ENCODE measurements at places on chromosomes 16 and 17.

GRCh38 chr17:39450051-39450450 lies 1.0 kb downstream of the MED1 start:
- DNase-seq: no peak

DNA sequence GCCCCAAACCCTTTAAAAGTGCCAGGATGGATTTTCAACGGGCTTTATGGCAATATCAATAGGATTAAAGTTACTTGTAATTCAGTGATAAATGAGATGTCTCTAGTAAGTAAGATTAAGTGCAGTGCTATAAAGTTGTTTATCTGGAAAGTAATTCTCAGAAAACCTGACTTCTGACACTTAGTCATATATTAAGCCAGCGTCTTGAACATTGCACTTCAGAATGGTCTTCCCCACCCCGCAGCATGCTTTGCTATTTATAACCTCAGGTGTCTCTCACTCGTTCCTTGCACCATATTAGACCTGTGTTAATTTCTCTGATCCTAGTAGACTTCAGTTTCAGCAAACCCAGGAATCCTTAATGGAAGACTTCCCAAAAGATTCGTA lies 2.1 kb upstream of the MAF start:
- no peak for DNase-seq

DNA sequence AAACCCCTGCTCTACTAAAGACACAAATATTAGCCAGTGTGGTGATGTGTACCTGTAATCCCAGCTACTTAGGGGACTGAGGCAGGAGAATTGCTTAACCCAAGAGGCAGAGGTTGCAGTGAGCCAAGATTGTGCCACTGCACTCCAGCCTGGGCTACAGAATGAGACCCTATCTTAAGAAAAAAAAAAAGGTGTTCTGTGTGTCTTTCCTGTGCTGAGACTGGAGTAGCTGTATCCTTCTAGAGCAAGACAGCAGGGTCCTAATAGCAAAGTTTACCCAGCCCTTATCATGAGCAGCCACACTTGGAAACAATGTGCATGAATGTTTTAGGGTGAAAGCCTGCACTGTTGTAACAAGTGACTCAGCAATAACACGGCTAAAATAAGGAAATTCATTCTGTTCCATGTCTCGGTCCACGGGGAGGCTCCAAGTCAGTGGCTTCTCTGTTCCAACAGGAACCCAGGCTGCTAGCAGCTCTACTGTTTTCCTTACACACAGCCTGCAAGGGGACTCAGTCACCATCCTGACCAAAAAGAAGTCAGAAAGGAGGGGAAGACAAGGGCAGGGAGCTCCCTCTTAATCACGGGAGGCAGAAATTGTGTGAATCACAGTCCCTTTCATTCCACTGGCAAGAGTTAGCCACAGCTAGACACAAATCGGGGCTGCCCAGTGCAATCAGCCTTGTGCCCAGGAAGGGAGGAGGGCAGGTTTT lies 7.1 kb upstream of the SLC5A11 start:
- no peak for DNase-seq

GRCh38 chr16:318628-319027 lies 33.9 kb downstream of the AXIN1 start:
- no peak for DNase-seq

GRCh38 chr16:30474074-30474452 lies 1.5 kb downstream of the ITGAL start:
- no peak for DNase-seq

DNA sequence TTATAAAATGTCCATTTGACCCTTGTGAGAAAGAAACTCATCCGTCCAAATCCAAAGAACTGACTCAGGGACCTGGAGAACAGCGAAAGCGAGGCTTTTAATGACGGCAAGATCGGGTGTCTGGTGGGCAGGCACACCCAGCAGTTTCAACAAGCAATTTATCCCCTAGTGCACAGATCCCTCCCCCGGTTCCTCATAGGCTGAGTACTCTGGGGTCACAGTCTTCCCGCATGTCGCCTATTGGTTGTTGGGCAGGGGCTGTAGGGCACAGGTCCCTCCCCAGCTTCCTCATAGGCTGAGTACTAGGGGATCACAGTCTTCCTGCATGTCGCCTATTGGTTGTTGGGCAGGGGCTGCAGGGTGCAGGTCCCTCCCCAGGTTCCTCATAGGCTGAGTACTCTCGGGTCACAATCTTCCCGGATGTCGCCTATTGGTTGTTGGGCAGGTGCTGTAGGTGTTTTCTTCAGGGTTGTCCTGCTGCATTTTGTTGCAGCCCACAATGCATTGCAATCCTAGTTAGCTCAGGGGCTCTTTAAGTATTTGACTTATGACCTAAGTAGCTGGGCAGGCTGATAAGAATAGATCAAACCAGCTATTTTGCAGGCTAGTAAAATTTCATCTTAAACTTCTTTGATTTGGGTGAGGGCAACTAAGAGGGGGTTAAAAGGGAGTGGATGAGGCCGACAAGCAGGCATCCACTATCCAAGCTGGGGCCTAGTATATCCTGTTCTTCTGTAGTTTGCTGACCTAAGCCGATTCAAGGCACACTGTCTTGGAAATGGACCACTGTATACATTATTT lies 3.6 kb upstream of the UTS2R start:
- DNase-seq: no peak

GRCh38 chr17:50367401-50367800 lies 5.6 kb downstream of the MRPL27 start:
- DNase-seq: no peak

- peak; percentile 75 for DNase-seq
Measured at GRCh38 chr17:28737770-28738679, 5.8 kb upstream of the TRAF4 start.

GRCh38 chr17:42202696-42203095 lies 8.4 kb upstream of the GHDC start:
- DNase-seq: no peak

DNA sequence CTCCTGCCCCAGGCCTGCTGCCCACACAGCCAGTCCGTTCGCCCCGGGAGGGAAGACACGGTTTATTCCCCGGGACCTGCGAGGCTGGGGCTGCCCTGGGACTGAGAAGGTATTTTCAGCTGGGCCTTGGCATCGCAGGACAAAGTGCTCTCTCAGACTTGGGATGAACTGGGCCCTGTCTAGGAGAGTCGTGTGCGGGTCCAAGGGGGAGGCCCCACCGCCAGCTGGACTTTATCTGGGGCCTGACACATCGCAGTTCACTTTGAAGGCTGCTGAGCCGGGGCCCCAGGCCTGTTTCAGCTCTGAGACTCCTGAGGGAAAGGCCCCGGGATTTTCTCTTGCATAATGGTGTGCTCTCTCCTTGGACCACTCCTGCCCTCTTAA lies 6.8 kb downstream of the CRISPLD2 start:
- no peak for DNase-seq

- DNase-seq: no peak
Measured at GRCh38 chr16:78249832-78250231, 150.4 kb downstream of the WWOX start.

DNA sequence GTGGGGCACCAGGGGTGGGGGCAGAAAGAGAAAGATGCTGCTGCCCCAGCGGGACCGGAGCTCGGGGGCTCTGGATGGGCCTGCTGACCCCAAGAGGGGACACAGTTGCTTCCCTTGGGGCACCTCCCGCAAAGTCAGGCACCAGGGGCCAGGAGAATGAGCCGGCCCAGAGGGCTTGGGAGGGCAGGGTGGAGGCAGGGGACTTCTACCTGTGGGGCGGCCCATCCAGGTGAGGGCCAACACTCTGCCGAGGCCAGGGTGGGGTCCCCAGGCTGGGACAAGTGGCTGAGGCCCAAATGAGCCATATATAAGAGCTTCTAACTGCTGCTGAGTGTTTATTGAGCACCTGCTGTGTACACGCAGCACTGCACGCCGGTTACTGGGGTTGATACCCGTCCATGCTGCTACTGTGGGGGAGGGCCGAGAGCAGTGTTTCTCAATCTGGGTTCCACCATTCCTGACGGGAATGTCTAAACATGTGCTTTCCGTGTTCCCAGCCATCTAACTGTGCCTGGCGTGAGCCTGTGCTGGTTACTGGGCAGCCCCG lies 211.7 kb upstream of the GSE1 start:
- peak; percentile 5 for DNase-seq

DNA sequence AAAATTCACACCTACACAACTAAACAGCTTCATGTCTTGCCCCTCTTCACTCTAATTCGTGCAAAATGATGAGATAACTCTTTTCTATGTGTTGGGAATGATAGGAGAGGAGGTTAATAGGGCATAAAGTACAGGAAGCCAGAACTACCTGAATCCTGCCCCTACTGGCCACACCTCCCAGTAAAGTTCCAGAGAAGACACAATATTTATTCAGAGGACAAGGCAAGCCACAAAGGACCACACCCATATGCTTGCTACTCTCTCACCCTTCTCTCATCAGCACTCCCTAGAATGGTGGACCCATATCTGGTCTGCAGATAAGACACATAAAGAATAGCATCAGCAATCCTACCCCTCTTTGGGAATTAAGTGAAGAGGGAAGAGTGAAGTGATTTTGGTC lies 74.6 kb downstream of the ZNF18 start:
- no peak for DNase-seq

GRCh38 chr16:89437251-89437987 lies 52.9 kb downstream of the ANKRD11 start:
- no peak for DNase-seq

DNA sequence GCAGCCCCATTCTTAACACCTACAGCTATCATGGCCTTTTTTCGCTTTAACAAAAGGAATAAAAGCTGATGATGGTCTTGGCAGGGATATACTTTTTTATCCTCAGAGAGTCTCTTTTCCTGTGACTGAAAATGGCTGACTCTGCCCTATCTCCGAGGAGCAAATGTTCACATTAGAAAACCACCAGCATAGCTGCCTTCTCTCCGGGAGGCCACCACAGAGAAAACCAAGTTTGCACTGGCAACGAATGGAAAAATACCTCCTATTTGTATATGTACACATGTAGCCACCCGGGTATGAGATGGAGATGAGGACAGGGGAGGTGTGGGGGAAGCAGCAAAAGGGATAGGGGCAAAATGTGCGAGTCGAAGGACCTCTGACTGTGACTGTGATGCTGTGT lies 88.2 kb downstream of the STX8 start:
- no peak for DNase-seq

DNA sequence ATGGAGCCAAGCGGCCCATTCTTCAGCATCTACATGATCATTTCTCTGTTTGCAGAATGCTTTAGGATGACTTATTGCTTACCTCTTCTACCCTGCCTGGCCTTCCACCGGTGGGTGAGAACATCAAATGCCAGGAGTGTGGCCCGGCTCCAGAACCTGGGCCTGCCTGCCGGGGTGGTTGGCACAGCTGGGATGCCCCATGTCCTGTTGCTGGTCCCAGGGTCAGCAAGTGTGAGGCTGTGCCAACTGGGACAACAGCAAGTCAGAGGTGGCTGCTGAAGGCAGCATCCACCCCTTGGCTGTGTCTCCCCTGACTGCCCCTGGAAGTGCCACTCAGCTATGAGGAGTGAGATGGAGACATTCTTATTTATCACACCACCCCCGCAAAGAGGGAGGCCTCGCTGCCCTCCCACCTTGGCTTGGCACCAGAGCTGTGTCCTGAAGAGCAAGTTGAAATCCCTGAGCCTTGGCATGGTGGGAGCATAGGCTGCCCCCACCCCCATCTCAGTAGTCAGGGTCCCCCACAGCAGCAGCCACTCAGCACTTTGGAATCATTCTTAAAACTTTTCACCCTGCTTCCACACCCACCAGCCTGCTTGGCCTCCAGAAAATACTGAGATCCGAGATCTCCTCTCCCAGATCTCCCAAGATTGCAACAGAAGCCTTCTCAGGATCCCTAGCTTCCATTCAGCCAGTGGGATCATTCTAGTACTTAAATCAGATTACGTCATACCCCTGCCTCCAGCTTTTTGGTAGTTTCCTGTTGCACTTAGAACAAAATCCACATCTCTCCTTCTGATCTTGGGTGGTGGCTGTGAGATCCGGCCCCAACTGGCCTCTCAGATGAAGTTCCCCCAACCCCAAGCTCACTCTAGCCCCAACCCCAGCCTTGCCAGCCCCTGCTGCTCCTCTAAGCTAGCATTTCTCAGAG lies 127.5 kb downstream of the SOCS1 start:
- no peak for DNase-seq

- DNase-seq: no peak
Measured at GRCh38 chr16:86531641-86532525, 21.6 kb downstream of the FOXF1 start.

- no peak for DNase-seq
Measured at GRCh38 chr16:47599512-47599911, 138.4 kb downstream of the PHKB start.

DNA sequence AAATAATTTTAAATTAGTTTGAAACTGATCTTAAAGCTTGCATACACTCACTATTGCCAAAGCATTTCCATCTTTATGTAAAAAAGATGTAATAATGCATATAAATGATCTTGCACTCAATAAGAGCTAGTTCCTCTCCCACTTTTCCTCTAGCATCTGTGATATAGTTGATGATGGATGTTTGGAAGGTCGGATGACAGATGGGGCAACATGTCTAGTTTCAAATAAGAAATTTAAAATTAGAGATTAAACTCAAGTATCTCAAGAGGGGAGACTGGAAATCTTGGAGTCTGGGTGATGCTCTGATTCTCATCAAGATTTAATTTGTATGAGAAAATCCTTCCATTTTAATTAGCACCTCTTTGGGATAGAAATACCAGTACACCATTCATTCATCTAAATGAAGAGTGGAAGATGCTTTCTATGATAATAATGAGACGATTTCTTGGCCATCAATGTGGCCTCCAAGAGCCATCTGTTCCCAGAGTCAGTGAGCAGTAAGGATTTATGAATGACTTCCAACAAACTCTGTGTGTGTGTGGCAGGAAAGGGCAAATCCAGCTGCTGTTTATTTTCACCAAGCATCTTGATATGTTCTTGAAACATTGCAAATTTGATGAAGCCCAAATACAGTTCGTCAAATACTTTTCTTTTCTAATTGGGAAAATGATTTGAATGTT lies 616.3 kb upstream of the CDH8 start:
- DNase-seq: no peak

- DNase-seq: no peak
Measured at GRCh38 chr16:11699234-11699894, 31.1 kb downstream of the SNN start.

GRCh38 chr16:67412294-67412693 lies 4.0 kb downstream of the ZDHHC1 start:
- no peak for DNase-seq

- no peak for DNase-seq
Measured at GRCh38 chr16:63975669-63976068, 1146.2 kb downstream of the CDH11 start.

DNA sequence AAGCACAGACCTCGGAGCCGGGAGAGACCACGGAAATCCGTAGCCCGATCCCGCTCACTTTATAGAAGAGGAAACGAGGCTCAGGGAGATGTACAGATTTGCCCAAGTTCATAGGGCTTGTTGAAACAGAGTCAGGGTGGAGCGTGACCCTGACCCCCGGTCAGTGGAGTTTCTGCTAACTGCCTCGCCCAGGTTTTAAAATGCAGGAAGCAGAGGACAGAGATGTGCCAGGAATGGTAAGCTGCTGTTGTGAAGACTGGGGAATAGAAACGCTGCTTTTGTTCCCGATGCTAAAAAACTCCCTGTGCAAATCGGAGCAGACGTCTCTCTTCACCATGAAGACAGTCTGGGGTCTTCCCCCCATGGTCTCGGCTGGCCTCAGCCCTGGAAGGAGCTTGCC lies 403.0 kb downstream of the SEC14L1 start:
- DNase-seq: no peak

GRCh38 chr17:5210614-5211252 lies 19.1 kb upstream of the ZNF594 start:
- no peak for DNase-seq

- peak; percentile 50 for DNase-seq
Measured at GRCh38 chr16:57084257-57084770, 8.1 kb upstream of the CPNE2 start.
